NCI-H1092 treated with DMSO at 0.1 percent for 48 hours (cell line): ENCODE measurements at places on chromosomes 4 and X.

- peak; percentile 53 for DNase-seq
Observed at GRCh38 chr4:113958766-113959538, 20.5 kb downstream of the ARSJ start.

- peak; percentile 13 for DNase-seq
Observed at GRCh38 chr4:78031417-78031950, 25.6 kb upstream of the FRAS1 start.

DNA sequence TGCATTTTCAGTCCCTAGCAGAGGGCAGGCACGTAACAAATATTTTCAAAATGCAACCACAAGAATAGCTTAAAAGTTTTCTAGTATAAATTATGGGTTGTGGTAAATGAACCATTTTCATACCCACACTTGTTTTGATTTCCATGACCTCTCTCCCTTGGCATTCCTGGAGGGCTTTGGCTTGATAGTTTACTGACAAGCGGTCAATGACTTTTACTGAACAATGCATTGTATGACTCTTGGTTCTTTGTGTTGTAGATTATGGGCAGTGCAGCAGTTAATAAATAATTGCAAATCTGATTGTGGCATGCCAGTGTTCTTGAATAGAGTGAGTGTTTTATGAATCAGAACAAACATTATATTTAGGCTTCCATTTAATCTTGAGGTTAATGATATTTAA, 285.2 kb upstream of the ARX start:
- no peak for DNase-seq

DNA sequence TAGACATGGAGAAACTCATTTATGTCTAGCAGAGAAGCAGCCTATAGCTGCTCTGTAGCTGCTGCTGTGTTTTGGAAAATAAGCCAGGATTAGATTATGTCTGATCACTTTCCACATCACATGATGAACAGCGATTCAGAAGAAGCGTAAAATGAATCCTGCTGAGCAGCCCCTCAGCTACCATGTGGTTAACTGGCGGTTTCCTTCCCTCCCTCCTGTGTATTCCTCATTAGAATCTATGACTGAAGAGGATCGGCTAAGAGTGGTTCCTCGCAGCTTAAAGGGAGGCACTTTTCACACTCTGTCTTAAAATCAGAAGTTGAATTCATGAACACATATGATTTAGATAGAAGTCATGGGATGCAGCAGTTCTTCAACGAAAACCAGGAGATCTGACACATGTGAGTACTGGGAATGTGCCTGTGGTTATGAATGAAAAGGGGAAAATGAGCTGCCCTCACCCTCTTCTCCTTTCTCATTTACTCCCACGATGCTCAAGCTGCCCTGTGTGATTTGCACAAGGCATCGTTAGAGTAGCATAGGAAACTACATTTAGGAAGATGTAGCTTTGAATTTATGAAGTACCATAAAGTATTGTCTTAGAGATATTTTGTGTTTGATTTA, at the start of gene PPEF1:
TSS of gene PPEF1 (plus strand) at position 220 of the 624 bp plus-strand sequence. CDS start at position 356, 136 bp downstream.
- no peak for DNase-seq

DNA sequence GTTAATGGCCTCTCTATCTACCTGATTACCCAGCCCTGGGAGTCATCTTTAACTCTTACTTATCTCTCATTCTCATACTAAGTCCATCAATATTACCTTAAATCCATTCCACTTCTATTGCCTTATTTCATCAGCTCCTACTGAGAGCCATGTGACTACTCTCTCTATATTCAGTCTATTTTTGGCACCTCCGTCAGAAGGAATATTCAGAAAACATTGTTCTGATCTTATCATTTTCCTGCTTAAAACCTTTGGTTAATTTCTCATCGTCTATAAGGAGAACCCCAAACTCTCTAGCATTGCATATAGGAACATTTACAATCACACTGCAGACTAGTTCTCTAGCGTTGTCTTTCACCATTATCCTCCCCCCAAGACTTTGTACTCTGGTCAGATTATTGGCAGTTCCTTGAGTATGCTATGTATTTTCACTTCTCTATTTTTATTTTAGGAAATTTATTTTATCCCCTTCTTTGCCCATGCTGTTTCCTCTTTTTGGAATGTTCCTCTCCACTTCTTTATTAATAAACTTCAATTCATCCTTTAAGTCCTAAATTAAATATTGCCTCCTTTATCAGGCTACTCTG, 13.7 kb upstream of the AMMECR1 start:
- DNase-seq = no peak
